Karpas-422 (cell line): ENCODE measurements at places on chromosomes 12 and 14. TPM values are rescaled to one million over a fixed set of nuclear protein-coding genes. Genes with fewer than 3 reads are reported as not detected.

Gene MYH6
- not detected in 2 replicates for total RNA-seq

GRCh38 chr14:69048456-69048855 is 69.4 kb upstream of the ACTN1 start:
- peaks cover 3% of the 10 kb centered on the region; the same call in 1 of the 2 replicates for H3K36me3 ChIP-seq
- H3K4me1 ChIP-seq = peaks cover 27% of the 10 kb centered on the region
- no peaks in the 10 kb centered on the region for H3K27me3 ChIP-seq
- no peak overlapping the region for H3K4me3 ChIP-seq
- H3K27ac ChIP-seq = no peak overlapping the region
- no peak for DNase-seq

- no peak overlapping the region for H3K27ac ChIP-seq
- no peaks in the 10 kb centered on the region for H3K4me1 ChIP-seq
- no peak overlapping the region for H3K4me3 ChIP-seq
- H3K27me3 ChIP-seq = no peaks in the 10 kb centered on the region
- DNase-seq = no peak
Observed at GRCh38 chr12:34344851-34345522, 322.7 kb downstream of the ALG10 start.

Gene CYP27B1
- total RNA-seq = 0.86 and 3.5 TPM in 2 replicates

GRCh38 chr14:24790196-24790595 is 156.2 kb upstream of the GZMB start:
- H3K36me3 ChIP-seq = no peaks in the 10 kb centered on the region
- no peaks in the 10 kb centered on the region for H3K27me3 ChIP-seq
- DNase-seq = no peak

DNA sequence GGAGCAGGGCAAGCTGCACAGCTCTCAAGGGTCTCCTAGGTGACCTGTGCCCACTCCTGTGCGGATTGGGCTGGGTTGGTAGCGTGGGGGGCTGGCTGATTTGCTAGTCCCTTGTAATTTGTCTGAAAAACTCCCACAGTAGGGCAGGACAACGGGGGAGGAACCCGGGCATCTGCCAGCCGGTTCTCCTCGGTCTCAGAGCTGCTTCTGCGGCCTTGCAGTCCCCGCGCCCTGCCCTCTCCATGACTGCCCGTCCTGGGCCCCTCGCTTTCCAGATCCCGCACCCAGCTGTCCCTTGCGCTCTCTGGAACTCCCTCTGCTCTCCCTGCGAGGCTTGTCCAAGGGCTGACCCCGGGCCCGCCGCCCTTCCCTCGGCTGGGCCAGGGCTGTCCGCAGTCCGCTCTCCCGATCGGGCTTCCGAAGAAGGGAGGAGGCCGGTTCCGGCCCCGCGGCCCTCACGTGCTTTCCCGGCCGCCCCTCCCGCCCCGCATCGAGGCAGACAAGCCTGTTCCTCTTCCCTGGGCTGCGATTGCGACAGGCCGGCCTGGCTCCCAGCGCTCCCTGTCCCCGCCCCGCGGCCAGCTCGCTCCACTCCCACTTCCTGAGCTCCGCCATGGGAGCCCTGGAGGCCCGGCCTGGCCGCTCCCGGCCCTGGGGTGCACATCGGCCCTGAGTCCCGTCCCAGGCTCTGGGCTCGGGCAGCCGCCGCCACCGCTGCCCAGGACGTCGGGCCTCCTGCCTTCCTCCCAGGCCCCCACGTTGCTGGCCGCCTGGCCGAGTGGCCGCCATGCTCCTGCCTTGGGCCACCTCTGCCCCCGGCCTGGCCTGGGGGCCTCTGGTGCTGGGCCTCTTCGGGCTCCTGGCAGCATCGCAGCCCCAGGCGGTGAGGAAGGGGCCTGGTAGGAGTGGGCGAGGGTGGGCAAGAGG is at the start of gene LTBR:
Gene LTBR, plus strand, starts transcription at position 591 of the 927 bp plus-strand sequence. Its CDS starts 197 bp downstream, at position 788.
- no peak for DNase-seq
- H3K27me3 ChIP-seq = no peaks in the 10 kb centered on the region
- H3K36me3 ChIP-seq = no peaks in the 10 kb centered on the region
